ENCODE measurements at places on chromosomes 5 and 9.

- DNase-seq: no peak
Measured at GRCh38 chr5:35160486-35161116, 69.7 kb downstream of the PRLR start.

DNA sequence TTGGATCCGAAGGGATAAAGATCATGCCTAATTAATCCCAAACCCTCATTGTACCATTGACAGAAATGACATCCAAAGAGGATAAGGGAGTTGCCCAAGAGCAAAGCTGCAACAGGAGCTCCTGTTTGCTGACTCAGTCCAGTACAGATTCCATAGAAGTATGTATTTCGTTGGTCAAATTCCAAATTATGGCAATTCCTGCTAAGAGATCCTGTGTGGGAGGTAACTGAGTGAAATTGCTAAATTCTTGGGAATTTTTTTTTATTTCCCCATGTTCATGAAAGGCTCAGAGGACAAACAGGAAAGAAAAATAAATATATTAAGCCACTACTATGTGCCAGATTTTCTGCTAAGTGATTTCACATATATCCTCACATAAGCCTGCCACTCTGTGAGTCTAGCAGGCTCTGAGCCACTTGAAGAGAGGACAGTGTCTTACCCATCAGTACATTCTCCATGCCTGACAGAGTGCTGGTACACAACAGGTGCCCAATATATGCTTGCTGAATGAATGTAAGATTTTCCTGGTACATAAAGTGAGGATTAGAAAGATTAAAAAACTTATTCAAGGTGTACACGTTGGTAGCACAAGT, 132.7 kb downstream of the GLIS3 start:
- DNase-seq: peak; percentile 68

DNA sequence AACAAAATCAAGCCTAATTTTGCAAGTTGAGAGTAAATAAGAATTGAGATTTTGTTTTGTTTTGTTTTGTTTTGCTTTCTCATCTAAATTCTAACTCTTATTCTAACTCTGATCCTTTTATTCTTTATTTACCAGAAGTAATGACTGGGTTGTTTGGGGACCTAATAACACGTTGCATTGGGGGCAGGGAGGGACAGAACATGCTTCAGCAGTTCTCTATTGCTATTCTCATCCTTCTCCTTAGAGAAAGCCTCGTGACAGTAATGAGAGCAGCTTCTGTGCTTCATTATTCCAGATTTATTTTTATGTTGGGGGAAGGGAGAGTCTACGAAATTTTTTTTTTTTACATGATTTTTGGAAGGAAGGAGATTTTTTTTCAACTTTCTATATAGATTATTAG, 21.1 kb downstream of the CPEB4 start:
- DNase-seq: no peak

GRCh38 chr5:36877667-36878391, 1.3 kb downstream of the NIPBL start:
- peak; percentile 21 for DNase-seq

- no peak for DNase-seq
Measured at GRCh38 chr9:92727716-92728700, 36.6 kb downstream of the BICD2 start.

Measured in fibroblast of the aortic adventitia (primary cell).